ENCODE measurements at places on chromosomes 3 and 15. TPM values are rescaled to one million over a fixed set of nuclear protein-coding genes. Genes with fewer than 3 reads are reported as not detected.

- H3K4me3 ChIP-seq, result no peak overlapping the region
- no peaks in the 10 kb centered on the region for H3K4me1 ChIP-seq
- peaks cover 16% of the 10 kb centered on the region for H3K27me3 ChIP-seq
- no peaks in the 10 kb centered on the region for H3K36me3 ChIP-seq
- DNase-seq, result no peak
- H3K27ac ChIP-seq, result no peak overlapping the region
Observed at GRCh38 chr3:184726497-184726896, 14.6 kb upstream of the MAGEF1 start.

DNA sequence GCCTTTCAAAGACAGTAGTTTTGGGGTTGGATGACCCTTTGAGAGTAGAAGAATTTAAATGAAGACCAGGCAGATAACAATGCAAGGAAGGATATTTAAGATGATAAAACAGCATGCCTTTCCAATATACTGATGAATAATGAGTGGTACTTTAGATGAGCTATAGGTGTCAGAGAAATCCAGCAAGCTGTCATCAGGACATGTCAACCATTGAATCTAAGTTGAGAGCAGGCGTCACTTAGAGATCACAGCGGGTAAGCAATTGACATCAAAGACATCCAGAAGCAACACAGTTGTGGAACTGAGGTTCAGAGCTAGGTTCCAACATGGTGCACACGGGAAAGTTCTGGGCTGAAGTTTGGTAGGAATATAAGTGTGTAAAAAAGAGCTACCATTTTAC lies 25.0 kb downstream of the CCDC54 start:
- H3K4me1 ChIP-seq, result no peaks in the 10 kb centered on the region
- H3K27me3 ChIP-seq, result peaks cover 6% of the 10 kb centered on the region
- H3K36me3 ChIP-seq, result no peaks in the 10 kb centered on the region
- no peak overlapping the region for H3K4me3 ChIP-seq
- DNase-seq, result no peak

The TPRG1 gene
- total RNA-seq, result 1.0 TPM

The SRGAP3 gene
- 5.9 TPM for total RNA-seq

The SLC24A5 gene
- total RNA-seq, result not detected
